Kidney capillary endothelial cell (primary cell): ENCODE measurements at places on chromosomes 6 and 20.

- DNase-seq = no peak
Measured at GRCh38 chr6:54020334-54020733, 90.9 kb upstream of the MLIP start.

- no peak for DNase-seq
Measured at GRCh38 chr6:83310046-83310445, 116.9 kb downstream of the RWDD2A start.

DNA sequence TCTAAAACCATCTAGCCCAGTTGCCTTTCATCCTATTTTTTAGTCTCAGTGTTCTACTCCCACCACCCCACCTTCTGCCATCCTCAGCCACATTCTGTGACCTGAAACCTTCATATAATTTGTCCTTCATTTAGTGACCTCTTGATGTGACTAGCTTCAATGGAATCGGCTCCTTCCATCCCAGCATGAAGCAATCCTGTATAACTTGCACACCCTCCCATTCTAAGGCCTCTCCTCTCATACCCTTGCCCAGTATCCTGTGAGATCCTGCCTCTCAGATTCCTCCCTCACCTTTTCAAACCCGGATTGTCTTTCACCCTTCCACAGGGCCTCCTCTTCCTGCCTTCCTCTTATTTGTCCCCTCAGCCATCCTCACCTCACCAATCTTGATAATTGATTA is 3.1 kb downstream of the ZNF76 start:
- DNase-seq = no peak

DNA sequence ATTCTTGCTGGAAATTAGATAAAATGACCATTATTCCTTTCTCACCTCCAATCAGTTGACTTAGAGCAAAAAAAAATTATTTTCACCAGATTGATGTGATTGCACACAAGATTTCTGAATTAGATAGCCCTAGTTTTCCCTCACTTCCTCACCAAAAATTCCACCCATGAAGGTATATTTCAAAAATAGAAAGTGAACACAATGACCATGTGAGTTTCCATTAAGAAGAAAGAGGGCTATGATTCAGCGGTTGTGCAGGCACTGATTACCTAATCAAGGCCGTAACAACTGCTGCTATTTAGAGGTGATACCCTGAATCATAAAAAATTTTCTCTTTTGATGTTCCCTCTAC is 19.5 kb upstream of the RALGAPA2 start:
- DNase-seq = peak; percentile 81

GRCh38 chr6:5115168-5115567 is 30.0 kb downstream of the PPP1R3G start:
- DNase-seq = no peak

GRCh38 chr20:24450624-24451376 is 18.6 kb upstream of the SYNDIG1 start:
- no peak for DNase-seq

GRCh38 chr6:13725052-13725451 is 13.4 kb upstream of the RANBP9 start:
- no peak for DNase-seq

DNA sequence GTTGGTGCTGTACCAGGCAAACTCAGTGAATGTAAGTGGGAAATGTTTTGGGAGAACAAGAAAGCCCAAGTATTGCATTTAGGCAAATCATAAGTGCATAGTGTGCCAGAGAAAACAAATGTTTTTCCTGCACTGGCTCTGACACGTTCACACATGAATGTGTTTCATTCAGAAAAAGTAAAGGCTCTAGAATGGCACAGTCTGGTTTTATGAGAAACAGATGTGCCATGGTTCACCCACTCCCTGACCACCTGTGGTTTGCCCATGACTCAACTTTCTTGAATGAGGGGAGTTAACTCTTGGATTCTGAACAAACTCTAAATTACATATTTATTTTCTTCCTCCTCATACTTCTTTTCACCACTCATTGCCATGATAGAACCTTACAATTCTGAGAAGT is 126.9 kb downstream of the KCNQ5 start:
- DNase-seq = no peak

- no peak for DNase-seq
Measured at GRCh38 chr6:127967708-127968107, 66.8 kb upstream of the THEMIS start.

DNA sequence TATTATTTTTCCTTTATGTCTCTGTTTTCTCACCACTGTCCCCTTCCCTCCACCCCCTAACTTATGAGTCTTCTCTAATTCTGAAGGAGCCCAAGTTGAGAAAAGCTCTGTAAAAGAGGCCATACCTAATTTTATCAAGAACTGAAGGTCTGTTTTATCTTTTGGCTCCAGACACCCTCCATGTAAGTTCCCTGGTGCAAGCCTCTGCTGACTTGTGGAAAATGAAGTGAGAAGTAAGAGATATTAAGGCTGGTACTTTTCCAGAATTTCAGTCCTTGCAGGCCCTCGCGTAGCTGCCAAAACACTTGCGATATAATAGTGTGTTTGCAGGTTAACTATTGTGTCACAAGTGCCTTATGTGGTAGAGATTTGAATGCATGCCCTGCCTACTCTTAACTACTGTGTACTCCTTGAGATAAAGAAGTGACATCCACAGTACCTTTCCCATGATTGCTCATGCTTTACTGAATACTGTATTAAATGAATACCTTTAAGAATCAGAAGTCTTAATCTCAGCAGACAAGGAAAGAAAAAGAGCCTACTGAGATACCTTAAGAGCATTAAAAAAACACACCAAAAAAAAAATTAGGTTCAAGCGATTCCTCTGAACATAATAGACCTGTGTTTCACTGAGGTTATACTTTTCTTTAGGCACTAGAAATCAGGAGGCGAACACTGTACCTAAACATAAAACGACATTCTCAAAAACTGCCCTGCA is 143.6 kb upstream of the ZNF184 start:
- DNase-seq = no peak

DNA sequence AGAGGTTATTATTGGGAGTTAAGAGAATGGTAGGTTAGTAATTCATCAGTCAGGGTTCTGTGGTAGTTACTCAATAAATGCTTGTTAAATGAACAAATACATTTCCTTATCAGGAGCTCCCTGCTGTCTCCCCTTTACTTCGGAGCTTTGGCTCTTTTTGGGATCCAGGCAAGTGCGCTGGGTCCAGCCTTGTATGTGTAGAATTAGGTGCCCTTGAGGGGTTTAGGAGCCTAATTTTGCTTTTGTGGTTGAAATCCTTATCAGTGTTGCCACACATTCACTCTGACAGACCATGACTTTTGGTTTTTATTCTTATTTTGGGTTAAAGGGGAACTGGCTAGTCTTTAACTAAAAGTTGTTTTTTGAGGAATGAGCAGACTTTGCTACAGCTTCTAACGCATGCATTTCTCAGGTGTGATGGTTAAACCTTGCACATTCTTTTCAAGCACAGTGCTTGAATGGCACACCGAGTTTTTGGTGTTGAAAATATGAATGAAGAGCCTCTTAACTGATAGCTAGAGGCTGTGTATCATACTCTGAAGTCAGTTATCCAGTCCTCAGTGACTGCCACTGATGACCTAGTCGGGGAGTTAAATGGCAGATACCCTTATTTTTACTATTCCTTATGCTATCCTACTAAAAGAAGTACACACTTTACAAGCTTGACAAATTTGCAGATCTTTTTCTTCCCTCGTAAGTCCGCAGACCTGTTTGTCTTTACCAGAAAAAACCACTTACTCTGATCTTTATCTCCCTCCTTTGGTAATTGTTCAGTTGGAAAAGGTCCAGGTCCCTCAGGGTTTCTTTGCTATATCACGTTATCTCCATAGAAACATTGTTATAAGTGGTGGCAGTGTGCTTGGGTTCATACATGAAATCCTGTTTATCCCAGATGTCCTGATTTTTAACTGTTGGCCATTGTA is 50.7 kb upstream of the PLCG1 start:
- DNase-seq = no peak

DNA sequence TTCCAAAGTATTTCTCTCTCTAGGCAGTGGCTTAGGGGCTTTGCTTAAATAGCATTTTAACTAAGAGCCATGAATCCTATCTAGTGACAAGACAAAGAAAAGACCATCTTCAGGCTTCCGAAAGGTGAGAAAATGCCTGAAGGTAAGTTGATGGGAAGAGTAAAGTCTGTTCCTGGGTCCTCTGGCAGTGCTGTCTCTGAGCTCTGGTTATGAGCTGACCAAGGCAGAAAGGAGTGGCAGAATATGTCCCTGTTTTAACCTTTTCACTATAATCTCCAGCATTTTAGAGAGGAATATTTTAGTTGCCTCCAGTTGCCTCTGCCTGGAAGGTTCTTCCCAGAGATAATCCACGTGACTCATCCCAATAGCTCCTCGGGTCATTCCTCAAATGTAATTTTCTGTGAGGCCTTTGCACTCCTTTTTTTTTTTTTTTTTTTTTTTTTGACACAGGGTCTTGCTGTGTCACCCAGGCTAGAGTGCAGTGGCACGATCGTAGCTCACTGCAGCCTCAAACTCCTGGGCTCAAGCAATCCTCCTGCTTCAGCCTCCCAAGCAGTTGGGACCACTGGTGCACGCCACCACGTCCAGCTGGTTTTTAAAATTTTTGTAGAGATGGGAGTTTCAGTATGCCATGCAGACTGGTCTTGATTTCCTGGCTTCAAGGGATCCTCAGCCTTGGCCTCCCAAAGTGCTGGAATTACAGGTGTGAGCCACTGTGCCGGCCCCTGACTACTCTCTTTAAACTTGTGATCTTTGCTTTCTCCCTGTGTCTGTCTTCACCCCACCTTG is 3.7 kb upstream of the ARMH2 start:
- DNase-seq = no peak

DNA sequence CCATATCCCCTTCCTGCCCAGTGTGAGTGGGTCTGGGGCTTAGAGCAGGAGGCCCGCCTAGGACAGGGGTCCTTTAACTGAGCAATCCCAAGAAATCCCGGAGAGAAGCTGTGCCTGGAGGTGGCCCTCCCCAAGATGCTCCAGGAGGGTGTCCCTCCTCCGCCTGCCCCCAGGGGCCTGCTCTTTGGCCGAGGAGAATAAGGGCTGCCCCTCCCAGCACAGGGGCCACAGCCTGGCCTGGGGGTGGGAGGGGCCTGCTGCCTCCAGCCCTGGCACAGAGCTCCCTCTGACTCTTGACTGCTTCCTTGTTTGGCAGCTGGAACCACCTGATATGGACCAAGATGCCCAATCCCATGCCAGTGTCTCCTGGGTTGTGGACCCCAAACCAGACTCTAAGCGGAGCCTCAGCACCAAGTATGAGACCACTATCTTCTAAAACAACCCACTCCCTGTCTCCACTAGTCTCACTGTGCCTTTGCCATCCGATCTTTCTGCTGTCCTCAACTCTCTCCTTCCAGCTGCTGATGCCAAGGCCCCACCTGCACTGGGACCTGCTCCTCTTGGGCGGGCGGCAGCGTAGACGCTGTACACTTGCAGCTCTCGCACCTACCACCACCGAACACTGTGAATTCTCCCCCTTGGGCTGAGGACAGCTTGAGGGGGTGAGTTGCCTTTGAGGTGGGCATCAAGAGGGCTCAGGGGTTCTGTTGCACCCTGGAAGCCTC is 54.3 kb downstream of the TCP11 start:
- no peak for DNase-seq
